ENCODE measurements at places on chromosomes 1 and 21.

- DNase-seq, result no peak
Measured at GRCh38 chr1:2148691-2149090, 45.9 kb downstream of the FAAP20 start.

DNA sequence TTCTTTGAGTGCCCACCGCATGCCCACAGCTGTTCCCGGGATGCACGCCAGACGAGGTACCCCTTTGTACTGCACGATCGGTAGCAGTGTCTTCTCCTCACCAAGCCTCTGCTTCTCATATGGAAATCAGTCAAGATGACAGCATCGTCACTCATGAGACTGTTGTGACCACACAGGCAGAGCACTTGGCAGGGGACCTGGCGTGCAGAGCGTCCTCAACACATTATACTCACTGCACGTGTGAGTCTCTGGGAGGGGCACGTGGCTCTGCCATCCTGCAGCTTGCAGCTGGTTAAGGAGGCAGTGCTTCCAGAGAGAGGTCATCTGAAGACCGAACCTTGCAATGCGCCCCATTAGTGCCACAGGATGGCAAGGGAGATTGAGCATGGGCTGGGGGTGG is 266.8 kb downstream of the NPHP4 start:
- DNase-seq, result no peak

GRCh38 chr1:208179263-208179816 is 64.8 kb downstream of the PLXNA2 start:
- DNase-seq, result no peak

GRCh38 chr1:216430744-216431143 is 7.5 kb upstream of the USH2A start:
- DNase-seq, result no peak

- DNase-seq, result no peak
Measured at GRCh38 chr21:26809745-26810144, 35.5 kb downstream of the ADAMTS1 start.

DNA sequence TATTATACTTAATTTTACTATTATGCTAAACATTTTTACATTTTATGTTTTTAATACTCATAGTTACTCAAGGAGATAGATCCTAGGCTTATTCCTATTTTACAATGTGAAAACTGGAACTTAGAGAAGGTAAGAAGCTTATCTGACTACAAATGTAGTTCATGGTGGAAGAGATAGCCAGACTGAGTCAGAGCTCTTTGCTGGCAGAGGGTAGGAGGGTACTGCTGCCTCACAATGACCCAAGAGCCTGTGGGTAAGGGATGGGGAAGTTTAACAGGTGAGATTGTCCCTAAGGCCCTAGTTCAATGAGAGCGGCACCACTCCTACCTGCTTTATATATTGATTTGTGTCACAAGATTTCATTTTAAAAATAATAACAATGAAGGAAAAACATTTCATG is 34.1 kb upstream of the NEK7 start:
- DNase-seq, result no peak

- DNase-seq, result no peak
Measured at GRCh38 chr1:61353797-61354406, 271.5 kb downstream of the NFIA start.

DNA sequence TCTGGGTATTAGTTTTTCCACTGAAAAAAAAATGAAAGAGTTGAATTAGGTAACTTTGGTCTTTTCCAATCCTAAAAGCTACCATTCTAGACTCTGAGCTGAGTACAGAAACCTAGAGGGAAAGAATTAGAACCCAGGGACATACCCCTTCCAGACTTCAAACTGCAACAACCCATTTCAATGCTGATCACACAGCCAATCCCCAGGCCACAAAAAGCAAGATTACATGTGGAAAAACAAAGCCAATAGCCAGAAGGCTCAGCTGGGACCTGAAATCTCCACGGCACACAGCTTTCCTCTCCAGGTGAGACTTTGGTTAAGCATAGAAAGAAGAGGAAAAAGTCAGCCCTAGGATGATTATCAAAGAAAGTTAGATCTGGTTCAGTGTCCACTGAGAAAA is 88.8 kb downstream of the JAK1 start:
- DNase-seq, result no peak

DNA sequence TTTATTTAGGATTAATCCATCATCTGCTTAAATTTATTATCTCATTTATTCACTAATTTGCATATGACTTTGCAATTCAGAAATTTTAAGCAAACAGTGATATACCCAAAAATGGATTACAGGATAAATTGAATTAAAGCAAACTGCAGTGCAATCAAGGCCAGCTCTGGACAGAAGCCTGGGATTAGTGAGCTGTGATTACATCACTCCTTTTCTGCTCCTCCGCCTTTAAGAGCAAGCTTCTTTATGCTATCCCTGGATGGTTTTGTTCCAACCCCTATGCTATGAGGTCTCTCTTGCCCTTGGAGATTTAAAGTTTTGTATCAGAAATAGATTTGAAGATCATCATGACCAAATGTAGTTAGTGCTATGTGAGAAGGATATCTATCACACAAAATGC is 32.6 kb downstream of the GPR52 start:
- no peak for DNase-seq

DNA sequence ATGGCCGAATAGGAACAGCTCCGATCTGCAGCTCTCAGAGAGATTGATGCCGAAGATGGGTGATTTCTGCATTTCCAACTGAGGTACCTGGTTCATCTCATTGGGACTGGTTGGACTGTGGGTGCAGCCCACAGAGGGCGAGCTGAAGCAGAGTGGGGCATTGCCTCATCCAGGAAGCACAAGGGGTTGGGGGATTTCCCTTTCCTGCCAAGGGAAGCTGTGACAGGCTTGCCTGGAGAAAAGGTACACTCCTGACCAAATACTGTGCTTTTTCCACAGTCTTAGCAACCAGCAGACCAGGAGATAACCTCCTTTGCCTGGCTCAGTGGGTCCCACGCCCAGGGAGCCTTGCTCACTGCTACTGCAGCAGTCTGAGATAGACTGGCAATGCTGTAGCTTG is 66.9 kb downstream of the HSD3B1 start:
- no peak for DNase-seq

GRCh38 chr1:21546122-21546825 is 37.1 kb downstream of the ALPL start:
- DNase-seq, result no peak

DNA sequence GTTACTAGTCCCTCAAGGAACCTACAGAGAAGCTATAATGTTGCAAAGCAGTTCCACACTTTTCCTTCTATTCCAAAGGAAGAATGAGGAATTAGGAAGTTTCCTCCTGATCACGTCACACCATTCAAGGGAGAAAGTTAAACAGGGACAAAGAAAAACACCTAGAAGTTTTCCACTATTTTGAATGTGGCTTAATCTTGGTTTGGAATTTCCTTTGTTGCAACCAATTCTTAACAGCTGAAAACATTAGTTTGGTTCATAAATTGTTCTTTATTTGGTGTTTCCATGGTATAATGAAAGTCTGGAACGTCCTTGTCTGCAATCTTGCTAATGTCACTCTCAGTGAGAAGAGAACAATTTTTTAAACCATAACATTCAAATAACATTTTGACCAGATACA is 8.4 kb downstream of the MNDA start:
- no peak for DNase-seq

GRCh38 chr1:103160281-103160680 is 52.0 kb upstream of the COL11A1 start:
- no peak for DNase-seq

GRCh38 chr1:6280761-6281451 is 20.0 kb upstream of the GPR153 start:
- DNase-seq, result no peak

DNA sequence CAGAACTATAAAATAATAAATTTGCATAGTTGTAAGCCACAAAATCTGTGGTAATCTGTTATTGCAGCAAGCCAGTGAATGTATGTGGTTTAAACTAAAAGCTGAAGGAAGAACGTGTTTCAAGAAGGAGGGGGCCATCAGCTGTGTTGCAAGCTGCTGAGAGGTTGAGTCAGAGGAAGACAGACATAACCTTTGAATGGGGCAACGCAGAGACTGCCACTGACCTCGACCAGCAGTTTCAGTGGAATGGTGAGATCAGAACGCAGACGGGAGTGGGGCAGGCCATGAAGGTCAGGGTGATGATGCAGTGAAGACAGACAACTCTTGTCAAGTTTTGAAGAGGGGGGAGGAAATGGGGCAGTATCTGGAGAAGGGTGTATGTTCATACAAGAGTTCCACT is 23.2 kb upstream of the QSOX1 start:
- peak; percentile 22 for DNase-seq

DNA sequence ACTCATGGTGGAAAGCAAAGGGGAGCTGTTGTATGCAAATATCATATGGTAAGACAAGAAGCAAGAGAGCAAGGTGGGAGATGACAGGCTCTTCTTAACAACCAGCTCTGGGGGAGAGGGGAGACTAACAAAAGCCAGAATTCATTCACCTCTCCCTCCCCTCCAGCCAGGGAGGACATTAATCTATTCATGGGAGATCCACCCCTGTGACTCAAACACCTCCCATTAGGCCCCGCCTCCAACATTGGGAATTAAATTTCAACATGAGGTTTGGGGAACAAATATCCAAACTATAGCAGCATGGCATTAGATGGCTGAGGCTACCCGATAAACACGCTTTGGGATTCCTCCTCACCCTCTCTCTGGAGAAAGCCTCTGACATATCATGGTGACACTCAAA is 210.6 kb downstream of the RHOU start:
- DNase-seq, result no peak

GRCh38 chr1:27970401-27970800 is 10.6 kb downstream of the XKR8 start:
- DNase-seq, result no peak

- DNase-seq, result no peak
Measured at GRCh38 chr1:66265796-66266195, 268.2 kb upstream of the SGIP1 start.

DNA sequence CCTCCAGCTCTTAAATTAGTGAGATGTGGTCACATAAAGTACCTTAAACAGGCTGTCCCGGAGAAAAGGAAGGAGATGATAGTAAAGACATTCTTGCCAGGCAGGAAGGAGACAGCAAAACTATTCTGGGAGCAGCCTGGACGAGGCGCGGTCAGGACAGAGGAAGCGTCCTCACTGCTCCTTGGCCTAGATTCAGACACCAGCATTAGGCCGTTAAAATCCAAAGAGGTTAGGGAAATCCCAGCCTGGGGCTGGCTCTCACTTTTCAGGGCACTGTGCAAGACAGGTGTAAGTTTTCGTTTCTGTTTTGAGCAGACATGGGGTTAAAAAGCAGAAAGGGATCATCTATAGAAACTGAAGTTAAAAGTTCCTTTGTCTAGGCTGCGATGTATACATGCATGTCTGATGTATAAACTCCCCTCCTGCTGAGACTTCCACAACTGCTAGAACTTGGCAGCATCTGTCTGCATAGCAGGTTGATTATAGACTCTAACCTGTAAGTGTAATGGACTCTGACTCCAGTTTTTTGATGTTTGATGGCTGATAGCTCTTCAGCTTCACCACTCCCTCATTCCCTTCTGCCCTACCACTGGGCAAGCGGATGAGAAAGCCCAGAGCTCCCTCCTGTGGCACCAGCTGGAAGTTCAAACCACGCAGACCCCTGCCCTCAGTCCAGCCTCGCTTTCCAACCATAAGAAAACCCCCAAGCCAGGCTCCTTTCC is 21.5 kb downstream of the STPG1 start:
- peak; percentile 65 for DNase-seq

- no peak for DNase-seq
Measured at GRCh38 chr1:214124281-214124805, 136.6 kb downstream of the PROX1 start.

- DNase-seq, result no peak
Measured at GRCh38 chr1:193262661-193263060, 76.2 kb upstream of the B3GALT2 start.

GRCh38 chr1:167244244-167244643 is 23.6 kb downstream of the POU2F1 start:
- DNase-seq, result no peak

DNA sequence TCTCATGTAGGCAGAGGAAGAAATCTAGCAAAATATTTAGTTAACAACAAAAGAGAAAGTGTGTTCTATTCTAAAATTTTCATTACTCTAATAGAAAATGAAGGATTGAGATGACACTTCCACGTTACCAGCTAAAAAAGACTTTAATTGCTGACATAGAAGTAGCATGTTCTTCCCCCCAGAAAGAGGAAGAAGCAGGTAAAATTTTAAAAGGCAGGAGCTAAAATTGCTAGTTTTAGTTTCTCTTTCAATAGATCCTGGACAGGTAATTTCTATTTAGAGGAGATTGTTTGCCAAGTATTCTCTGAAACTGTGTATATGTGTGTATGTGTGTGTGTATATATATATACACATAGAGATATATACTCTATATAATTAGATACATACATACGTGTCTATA is 248.1 kb upstream of the FMN2 start:
- no peak for DNase-seq

DNA sequence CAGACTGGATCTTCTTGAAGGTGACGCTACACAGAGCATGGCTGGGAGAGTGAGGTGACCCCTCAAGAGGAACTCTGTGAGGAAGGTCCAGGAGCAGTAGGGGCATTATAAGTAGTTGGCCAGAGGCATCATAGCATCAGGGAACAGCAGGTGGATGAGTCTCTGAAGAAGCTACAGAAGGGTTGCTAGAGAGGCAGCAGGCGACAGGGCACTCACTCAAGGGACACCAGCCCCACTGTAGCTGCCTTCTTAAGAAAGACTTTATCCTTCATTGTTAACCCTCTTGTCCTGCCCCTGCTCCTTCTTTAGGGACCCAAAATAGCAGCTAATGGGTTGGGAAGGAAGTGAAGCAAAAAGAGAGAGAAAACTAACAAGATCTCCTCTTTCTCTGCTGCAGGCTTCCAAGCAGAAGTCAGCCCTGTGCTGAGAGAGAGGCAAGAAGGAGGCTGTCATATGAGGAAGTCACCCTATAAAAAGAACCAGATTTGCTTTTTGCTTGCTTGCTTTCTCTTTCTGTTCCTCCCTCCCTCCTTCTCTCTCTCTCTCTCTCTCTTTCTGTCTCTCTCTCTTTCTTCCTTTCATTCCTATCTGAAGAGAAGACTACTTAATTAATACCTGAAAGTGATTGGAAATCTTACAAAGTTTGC is 7.7 kb upstream of the CD5L start:
- DNase-seq, result no peak

GRCh38 chr1:39631361-39632322 is 7.8 kb downstream of the HEYL start:
- no peak for DNase-seq

GRCh38 chr21:39671986-39672385 is 59.2 kb downstream of the B3GALT5 start:
- no peak for DNase-seq

DNA sequence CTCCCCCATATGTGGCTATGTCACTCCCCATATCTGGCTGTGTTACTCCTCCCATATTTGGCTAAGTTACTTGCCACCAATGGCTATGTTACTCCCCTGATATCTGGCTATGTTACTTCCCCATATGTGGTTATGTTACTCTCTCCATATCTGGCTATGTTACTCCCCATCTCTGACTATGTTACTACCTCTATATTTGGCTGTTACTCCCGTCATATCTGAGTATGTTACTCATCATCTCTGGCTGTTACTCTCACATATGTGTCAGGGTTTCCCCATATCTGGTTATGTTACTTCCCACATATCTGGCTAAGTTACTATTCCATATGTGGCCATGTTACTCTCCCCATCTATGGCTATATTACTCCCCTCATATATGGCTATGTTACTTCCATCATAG is 50.3 kb upstream of the MAP10 start:
- DNase-seq, result no peak

- DNase-seq, result no peak
Measured at GRCh38 chr1:43789604-43790550, 82.5 kb downstream of the ST3GAL3 start.

Measured in activated naive CD4-positive, alpha-beta T cell treated with anti-CD3 and anti-CD28 coated beads, Interleukin-2, amount 50 U/mL, for 72 hours (primary cell).